ENCODE measurements at places on chromosomes 4 and X.

DNA sequence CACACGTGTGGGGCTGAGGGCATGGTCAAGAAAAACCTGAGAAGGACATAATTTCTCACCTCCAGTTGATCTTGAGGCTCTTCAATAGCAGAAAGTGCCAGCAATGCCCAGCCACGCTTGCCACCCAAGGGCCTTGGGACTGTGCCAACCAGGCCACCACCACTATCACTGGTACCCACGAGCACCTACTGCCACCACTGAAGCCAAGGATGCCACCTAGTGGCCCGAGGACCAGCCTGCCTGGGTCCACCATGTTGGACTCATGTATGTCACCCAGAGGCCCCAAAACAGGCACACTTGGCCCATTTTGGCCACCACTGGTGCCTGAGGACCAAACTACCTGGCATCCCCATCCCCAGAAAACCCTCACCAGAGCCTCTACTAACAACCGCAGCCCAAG is 191.8 kb downstream of the ADAM29 start:
- no peak for DNase-seq

DNA sequence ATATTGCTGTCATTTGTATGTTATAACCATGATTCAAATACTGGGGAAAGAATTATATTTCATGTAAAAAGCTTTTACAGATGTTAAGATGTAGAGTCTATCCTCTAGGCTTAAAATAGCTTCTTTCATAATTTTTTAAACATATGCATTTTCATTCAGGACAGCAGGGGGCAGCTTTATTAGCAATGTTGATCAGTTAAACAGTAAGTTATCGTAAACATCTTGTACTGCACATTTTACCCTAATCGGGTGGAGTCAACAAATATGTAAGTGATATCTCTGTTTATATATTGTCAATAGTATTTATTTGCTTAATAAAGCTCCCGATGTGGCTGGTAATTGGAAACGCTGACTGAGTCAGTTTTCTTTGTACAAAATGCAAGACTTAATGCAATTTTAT is 142.5 kb upstream of the MED14 start:
- DNase-seq, result no peak

DNA sequence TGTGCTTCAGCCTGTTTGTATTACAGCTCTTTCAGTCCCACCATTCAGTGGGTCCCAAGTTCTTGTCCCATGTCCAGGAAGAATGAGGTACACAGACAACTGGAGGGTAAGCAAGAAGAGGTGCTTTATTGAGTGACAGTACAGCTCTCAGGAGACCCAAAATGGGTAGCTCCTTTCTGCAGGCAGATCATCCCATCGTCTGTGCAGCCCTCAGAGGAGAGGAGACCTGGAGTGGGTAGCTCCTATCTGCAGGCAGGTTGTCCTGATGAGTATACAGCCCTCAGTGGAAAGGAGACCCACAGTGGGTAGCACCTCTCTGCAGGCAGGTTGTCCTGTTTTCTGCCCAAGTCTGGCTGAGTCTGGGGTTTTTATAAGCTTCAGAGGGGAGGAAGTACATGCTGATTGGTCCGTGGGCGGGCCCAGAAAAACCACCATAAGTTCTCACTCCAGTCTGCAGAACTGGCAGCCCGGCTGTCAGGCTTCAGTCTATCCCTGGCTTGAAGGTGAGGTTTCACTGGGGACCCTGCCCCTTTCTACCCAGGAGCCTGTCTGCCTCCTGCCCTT is 18.0 kb downstream of the GRK4 start:
- DNase-seq, result no peak

GRCh38 chr4:112423591-112423990 is 92.4 kb downstream of the NEUROG2 start:
- no peak for DNase-seq

- DNase-seq, result peak; percentile 72
Measured at GRCh38 chrX:12950851-12951594, 23.9 kb upstream of the TMSB4X start.

DNA sequence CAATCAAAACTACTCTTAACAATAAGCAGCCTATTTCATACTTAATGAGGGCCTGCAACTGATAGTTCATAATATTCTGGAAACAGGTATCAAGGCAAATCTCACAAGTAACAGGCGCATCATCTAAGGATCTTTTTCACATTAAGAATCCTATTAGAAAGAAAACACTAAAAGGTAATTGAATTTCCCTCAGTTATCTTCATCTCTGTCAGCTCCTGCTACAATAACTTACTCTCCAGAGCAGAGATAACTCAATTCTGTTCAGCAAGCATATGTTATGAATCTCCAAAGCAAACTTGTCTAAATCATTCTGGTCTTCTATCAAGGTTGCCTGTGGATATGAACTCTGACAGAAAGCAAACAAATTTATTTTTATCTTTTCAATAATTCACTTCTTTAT is 126.1 kb downstream of the MAB21L2 start:
- DNase-seq, result no peak

- DNase-seq, result no peak
Measured at GRCh38 chr4:169383724-169384123, 113.0 kb upstream of the SH3RF1 start.

- peak; percentile 50 for DNase-seq
Measured at GRCh38 chr4:53929955-53930798, 134.2 kb downstream of the CHIC2 start.

GRCh38 chrX:78658845-78659744 is at the start of gene RTL3:
Gene RTL3 (minus strand): TSS chrX:78659328. CDS start chrX:78658420, 908 bp downstream.
- DNase-seq, result no peak

GRCh38 chr4:92104506-92104905 is 199.3 kb upstream of the GRID2 start:
- DNase-seq, result no peak

GRCh38 chr4:3114377-3114776 is 39.9 kb downstream of the HTT start:
- no peak for DNase-seq

DNA sequence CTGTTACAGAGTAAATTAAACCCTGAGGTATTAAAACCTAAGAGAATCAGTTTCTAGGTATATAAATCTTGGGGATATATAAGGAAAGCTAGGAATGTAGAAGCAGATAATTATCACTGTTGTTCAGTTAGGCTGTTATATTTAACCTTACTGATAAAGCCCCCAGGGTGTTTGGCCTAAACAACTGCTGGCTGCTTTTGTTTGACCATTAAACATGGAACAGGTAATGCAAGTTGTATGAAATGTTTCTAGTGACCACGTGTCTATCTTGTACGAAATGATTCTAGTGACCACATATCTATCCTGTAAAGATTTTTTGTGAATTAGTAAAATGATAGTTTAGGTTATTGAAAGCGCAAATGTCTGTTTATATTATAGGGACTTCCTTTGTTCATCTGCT is 52.6 kb downstream of the SGMS2 start:
- no peak for DNase-seq

DNA sequence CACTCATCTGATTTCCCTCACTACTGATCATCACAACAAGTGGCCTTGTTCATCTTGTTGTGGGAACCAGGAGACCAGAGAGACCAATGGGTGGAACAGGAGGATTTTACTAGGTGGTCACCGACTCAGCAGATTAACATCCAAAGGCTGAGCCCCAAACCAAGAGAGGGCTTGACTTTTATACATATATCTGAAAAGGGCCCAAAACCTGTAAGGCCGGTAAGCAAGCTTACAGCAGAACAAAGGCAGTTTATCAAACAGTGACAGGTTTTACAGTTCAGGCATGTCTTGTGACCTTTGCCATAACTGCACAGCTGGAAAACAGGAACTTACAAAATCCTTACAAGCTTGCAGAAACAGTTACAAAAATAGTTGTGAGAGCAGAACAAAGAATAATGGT is 195.9 kb downstream of the OR13H1 start:
- DNase-seq, result no peak

DNA sequence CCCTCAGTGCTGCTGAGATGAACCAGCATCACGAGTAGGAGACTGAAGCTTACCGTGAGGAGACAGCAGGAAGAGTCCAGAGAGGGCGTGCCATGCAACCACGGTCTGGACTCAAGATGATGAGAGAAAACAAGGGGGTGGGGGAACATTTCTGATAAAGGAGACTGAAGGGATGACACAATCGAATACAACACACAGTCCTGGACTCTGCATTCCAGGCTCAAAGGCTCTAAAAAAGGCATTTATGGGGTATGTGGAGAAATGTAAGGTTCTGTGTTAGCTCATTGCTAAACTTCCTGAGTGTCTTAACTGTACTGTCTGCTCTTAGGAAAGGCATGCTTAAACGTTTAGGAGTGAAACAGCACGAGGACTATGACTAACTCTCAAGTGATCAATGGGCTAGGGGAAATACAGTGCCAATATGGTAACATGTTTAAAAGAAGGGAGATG is 20.6 kb upstream of the IRAK1 start:
- no peak for DNase-seq

DNA sequence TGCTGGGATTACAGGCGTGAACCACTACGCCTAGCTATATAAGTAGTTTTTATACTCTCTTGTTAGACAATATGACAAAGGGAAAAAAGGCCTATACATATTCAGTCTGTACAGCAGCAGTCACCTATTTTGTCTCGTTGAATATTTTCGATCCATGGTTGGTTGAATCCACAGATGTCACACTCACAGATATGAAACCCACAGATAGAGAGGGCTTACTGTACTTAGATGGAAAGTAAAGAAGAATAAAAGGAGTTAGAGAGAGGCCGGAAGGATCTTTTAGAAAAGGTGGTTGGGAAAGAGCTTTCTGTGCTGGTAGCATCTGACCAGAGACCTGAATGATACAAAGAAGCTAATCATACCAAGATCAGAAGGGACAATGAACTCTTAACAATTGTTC is 38.3 kb upstream of the SPINK2 start:
- no peak for DNase-seq

GRCh38 chrX:13688384-13688957 is 457 bp upstream of the RAB9A start:
- DNase-seq, result no peak

DNA sequence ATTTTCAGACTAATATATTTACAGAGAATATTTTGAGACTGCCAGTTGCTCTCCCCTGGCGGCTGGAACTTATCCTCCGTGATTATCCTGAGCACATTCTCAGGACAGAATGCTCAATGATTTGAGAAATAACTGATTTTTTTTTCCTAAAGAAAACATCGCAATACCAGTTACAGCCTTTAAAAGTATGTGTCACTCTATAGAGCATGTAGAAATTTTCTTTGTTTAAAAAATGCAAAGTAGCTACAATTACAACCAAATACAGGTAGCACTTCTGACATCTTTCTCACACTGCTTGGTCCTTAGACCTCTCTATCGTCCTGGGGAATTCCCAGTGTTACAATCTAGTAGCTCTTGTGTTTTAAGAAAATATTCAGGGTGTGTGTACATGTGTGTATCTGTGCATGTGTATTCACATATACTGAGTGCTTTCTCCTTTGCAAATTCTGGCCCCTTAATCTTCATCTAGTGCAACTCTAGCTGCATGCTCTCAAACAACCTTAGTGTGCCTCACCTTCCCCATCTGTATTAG is 13.8 kb downstream of the APBB2 start:
- DNase-seq, result no peak

- no peak for DNase-seq
Measured at GRCh38 chr4:92789741-92790140, 486.0 kb downstream of the GRID2 start.

DNA sequence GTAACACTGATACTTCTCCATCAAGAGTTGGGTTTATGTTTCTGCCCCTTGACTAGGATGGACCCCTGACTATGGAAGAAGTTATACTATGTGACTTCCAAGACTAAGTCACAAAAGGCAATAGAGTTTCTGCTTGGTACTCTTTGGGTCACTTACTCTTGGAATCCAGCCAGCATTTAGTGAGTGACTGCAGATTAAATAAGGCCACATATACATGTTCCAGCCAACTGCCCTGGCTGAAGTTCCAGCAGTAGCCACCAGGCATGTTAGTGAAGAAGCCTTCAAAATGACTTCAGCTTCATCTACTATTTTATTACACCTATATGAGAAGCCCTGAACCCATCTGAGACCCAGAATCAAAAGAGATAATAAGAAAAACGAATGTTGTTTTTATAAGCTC is 524.0 kb downstream of the DMD start:
- DNase-seq, result no peak

DNA sequence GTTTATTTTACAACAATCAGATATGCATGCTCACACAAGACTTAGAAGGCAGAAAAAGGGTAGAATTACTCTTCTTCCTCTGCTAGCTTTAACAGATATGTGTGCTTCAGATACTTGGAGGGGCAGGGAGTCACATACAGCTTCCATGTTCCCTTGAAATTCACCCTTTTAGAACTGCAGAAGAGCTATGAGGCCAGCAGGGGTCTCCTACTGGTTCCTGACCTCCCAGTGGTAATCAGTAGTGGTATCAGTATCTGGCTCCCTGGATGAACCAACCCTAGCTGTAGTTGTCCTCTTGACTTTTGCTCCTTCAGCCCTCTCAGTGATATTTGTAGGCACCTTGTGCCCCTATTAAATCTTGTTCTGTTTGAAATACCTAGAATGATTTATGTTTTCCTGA is 81.5 kb downstream of the RCHY1 start:
- DNase-seq, result no peak

DNA sequence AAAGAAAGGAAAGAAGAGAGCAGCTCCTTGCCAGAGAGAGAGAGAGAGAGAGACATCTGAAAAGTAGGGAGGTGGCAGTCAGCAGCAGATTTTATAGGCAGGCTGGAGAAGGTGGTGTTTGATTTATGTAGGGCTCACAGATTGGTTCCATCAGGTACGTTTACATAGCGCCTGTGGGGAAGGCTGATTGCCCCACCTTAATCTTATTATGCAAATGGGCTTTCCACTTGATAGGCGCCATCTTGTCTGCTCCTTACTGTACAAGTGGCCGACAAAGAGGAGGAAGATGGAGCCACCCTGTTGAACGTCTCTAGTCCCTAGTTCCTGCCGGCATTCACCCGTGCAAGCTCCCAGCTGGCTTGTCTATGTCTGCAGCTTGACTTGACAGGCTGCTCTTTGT is 49.1 kb upstream of the DHRSX start:
- DNase-seq, result no peak

Data from activated naive CD4-positive, alpha-beta T cell treated with Interleukin-2 at 50 U/mL for 16 hours (primary cell).